GM23338 (cell line): ENCODE measurements at places on chromosomes 6 and 20.
A peak's percentile ranks its signal among the peaks of the same experiment; 100 is the strongest.

DNA sequence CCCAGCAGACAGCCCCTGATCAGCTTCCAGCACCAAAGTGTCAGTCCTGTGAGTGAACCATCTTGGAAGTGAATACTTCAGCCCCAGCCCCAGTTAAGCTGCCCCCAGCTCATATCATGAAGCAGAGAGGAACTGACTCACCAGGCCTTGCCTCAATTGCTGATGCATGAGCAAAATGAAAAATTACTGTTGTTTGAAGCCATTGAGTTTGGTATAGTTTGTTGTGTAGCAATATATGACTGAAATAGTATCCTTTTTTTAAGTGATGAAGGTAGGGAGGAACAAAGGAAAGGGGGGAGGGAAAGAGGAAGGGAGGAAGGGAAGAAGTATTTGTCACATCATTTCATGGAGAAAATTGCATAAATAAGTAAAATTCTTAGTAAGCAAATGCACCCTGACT is 266.4 kb downstream of the MAFB start:
- DNase-seq, result no peak

GRCh38 chr6:9766240-9766915 is 648.5 kb downstream of the TFAP2A start:
- no peak for DNase-seq

DNA sequence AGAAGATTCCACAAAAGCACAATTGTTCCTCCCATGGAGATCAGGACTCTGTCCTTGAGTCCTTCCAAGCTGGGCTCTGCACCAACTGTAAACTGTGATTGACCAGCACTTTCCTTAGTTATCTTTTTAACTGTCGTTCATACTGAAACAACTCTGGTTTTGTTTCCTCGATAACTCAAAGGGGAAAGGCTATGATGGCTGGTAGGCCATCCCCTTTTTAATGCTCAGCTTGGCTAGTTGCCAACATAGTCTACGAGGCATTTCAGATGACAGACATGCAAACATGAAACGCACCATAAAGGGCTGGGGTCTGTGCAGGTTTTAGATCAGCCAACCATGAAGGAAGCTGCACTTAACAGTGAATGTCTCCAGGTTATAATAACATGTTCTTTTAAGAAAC is 497.1 kb upstream of the ARID1B start:
- no peak for DNase-seq

GRCh38 chr6:160173806-160174527 is 52.4 kb downstream of the SLC22A1 start:
- no peak for DNase-seq

- DNase-seq, result peak; percentile 82
Measured at GRCh38 chr6:27280064-27280539, 32.0 kb downstream of the POM121L2 start.

GRCh38 chr6:21648475-21649050 is 55.0 kb downstream of the SOX4 start:
- DNase-seq, result no peak

- no peak for DNase-seq
Measured at GRCh38 chr20:49340161-49340966, 62.5 kb upstream of the ZNFX1 start.

DNA sequence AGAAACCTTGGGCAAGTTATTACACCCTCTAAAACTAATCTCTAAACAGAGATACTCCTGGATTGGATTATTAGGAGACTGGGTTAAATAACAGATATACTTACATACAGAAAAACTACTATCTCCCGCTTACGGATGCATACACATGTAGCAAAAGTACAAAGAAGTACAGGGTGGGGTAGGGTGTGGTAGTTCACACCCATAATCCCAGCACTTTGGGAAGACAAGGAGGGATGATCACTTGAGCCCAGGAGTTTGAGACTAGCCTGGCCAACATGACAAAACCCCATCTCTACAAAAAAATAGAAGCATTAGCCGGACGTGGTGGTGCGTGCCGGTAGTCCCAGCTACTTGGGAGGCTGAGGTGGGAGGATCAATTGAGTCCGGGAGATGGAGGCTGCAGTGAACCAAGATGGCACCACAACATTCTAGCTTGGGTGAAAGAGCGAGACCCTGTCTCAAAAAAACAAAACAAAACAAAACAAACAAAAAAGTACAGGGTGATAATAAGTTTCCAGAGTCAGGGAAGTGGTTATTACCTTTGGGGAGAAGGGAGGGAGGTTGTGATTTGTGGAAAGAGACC is 8.1 kb downstream of the PIM1 start:
- no peak for DNase-seq

GRCh38 chr6:16334671-16335070 is 96.3 kb downstream of the GMPR start:
- DNase-seq, result no peak

DNA sequence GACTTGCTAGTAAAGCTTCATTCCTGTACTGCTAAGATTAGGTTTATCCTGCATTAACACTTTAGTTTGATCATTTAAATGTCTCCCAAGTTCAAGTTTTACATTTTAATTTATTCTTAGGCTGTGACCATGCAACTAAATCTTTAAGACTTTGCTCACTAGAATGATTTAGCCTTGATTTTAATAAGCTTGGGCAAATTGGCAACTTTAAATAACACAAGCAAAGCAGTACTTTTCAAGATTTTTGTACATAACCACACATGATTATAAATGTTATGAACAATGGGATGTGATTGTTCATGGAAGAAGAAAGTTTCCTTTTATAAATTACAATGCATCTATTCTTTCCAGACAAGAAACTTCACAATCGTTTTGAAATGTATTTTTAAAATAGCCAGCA is 948.0 kb upstream of the EPHA7 start:
- DNase-seq, result no peak

GRCh38 chr6:107264357-107264840 is 149.1 kb upstream of the BEND3 start:
- no peak for DNase-seq

GRCh38 chr6:31122791-31123706 is 2.8 kb upstream of the CDSN start:
- no peak for DNase-seq

DNA sequence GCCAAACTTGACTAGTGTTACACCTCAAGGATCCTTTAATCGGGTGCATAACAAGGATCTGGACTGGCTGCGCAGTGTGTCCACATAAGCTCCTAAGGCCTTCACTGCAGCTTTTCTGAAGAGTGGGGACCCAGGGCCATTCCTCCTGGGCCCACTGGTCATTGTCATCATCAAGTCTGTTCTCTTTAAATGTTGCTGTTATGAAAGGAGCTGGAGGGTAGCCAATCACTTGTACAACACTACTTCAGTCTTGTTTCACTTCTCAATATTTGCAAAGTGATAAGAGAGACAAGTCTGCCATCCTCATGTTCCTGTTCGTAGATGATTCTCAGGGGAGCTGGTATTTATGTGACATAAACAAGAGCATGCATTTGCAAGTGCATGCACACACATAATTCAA is 149.8 kb downstream of the SYNDIG1 start:
- DNase-seq, result no peak

DNA sequence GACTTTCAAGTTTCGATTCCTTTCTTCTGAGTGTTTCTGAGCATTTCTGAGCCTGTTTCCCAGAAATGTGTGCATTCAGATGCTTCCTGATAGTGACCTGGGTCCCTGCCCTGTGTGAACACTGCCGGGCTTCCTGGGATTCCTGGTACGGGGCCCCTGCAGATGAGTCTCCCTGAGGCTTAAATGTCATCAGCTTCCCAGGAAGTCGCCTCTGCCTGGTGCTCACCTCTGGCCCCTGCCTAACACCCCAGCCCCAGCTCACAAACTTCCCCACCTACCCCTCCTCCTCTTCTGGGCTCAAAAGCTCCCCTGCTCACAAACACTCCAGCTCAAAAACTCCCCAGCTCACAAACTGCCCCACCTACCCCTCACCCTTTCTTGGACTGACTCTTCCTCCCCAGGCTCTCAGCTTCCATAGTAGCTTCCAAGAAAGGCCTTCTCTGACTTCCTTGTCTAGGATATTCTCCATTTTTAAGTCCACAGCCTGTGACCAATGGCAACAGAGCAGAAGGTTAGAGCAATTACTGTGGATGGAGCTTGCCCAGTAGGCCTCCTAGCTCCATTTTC is 42.0 kb downstream of the TGM2 start:
- peak; percentile 21 for DNase-seq

DNA sequence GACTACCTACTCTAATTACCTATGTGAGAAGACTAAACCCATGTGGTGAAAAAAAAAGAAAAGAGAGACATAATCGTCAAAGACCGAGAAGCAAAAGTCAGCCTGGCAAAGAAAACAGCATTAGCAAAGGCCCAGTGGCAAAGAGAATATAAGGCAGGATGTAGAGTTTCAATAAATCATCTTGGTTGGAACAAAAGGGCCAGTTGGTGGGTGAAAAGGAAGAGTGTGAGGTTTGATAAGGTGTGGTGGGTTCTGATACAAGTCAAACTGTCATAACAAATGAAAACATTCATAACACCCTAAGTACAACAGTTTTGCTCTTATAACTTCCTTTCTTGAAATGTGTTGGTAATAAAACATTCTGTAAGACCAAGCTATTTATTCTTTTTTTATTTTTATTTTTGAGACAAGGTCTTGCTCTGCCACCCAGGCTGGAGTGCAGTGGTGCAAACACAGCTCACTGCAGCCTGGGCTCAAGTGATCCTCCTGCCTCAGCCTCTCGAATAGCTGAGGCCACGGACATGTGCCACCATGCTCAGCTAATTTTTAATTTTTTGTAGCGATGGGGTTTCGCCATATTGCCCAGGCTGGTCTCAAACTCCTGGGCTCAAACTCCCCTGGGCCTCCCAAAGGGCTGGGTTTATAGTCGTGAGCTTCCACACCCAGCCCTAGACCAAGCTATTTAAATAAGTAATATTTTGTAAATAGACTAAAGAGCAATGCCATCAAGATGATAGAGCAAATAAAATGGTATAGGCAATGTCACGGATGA is 18.9 kb upstream of the GTF3C6 start:
- no peak for DNase-seq

DNA sequence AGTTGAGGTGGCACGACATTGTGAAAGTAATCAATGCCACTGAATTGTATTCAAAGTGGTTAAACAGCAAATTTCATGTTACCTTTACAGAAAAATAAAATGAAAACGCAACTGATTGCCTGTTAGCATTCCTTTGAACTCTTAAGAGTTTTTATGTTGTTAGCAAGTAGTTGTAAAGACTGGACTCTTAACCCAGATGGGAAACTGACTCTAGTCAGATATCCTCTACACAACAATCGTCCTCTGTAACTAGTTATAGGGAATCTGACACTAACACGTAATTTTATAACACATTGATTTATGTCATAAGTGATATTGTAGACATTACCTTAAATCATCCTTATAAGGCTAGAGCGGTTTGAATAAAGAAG is 3.0 kb upstream of the FBXO9 start:
- DNase-seq, result no peak

DNA sequence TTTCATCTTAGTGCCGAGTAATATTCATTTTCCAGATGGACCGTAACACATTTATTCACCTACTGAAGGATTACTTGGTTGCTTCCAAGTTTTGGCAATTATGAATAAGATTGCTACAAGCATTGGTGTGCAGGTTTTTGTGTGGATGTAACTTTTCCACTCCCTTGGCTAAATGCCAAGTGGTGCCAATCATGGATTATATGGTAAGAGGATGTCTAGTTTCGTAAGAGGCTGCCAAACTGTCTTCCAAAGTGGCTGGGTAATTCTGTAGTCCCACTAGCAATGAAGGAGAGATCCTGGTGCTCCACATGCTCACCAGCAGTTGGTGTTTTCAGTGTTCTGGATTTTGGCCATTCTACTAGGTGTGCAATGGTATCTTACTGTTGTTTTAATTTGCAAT is 117.1 kb downstream of the IRF4 start:
- no peak for DNase-seq

DNA sequence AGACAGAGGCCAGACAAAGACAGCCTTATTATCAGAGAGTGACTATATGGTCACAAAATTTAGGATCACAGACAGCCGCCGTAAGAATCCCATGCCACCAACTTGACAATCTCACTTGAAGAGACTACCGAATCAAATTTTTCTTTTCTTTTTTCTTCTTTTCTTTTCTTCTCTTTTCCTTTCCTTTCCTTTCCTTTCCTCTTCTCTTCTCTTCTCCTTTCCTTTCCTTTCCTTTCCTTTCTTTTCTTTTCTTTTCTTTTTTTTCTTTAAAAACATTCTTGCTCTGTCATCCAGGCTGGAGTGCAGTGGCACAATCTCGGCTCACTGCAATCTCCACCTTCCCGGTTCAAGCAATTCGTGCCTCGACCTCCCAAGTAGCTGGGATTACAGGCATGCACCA is 1.2 kb upstream of the EPPIN start:
- DNase-seq, result no peak

- no peak for DNase-seq
Measured at GRCh38 chr6:52548353-52548713, 28.5 kb downstream of the TRAM2 start.

DNA sequence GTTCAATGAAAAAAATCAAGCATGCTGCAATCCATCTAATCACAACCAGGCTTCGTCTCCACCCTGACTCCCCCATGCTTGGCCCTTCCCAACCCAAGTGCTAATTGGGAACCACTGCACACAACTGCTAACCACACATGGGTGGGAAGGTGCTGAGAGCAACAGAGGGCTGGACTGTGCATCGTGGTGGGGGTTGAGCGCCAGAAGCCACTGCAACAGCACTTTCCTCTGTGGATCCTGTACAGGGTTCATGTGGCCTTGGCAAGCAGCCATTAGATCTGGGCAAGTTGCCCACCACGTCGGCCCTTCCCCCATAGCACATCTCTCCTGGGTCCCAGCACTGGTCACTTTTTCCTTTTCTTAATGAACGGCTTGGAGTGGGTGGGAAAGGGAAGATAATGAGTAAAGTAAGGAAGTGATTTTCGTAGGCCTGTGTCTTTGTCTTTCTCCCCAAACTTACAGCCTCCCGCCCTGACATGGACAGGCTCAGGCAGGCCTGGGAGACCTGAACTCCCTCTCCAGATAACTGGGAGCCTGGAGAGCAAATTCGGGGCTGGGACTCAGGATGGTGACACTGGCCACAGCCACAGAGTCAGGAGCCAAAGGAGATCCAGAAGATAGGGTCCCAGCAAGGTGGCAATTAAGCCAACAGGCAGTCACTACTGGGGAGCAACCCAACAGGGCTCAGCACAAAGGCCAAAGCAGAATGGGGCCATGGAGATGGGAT is 34.4 kb upstream of the MRPS10 start:
- no peak for DNase-seq

DNA sequence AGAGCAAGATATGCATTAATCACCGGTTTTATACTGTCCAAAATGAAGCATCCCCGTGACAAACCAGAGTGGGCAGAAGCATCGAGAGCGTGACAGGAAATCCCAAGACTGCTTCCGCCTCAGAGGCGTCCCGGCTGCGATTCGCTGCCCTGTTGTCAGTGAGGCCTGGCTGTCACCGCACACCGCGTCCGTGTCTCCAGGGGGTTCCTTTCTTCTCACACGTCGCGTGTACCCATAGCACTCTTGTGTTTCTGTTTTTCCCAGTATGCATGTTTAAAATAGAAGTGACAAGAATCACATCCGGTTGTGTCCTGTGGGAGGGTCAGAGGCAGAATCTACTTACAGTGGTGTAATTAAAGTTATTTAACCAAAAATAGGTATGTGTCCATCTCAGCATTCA is 8.3 kb upstream of the ADRM1 start:
- DNase-seq, result no peak
